SJCRH30 (cell line): ENCODE measurements at places on chromosomes 4 and X. TPM values are rescaled to one million over a fixed set of nuclear protein-coding genes. Genes with fewer than 3 reads are reported as not detected.

Gene TLR1
- 0.53 and 0.61 TPM in 2 replicates for total RNA-seq

- no peak for DNase-seq
Observed at GRCh38 chr4:78542373-78542772, 9.2 kb upstream of the ANXA3 start.

Gene ZNF630
- total RNA-seq: 0.41 and 0.71 TPM in 2 replicates

DNA sequence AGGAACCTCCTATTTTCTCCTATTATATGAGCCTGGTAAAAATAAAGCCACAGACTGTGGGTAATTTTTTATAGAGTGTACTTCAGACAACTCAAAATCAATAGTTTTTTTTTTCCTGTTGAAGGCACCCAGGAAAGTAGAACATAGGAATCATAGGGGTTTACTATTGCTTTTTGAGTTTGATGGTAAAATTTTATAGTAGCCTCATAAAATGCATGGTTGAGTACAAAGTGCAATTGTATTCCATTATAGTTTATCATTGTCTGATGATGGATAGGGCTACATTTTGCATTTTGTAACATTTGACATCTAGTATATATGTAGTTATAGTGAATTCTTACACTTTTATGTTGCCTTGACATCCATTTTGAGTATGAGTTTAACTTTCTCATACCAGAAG lies 455.0 kb downstream of the STIM2 start:
- no peak for DNase-seq

- no peak for DNase-seq
Observed at GRCh38 chr4:185872747-185873380, 60.9 kb upstream of the SORBS2 start.

Gene NUDT11
- total RNA-seq: 33.7 and 35.8 TPM in 2 replicates

Gene GPRASP1
- total RNA-seq: 1.4 and 2.3 TPM in 2 replicates

DNA sequence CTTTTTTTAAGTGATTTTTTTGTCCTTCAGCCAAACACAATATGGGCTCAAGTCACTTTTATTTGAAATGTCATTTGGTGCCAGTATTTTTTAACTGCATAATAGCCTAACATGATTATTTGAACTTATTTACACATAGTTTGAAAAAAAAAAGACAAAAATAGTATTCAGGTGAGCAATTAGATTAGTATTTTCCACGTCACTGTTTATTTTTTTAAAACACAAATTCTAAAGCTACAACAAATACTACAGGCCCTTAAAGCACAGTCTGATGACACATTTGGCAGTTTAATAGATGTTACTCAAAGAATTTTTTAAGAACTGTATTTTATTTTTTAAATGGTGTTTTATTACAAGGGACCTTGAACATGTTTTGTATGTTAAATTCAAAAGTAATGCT lies 62.1 kb downstream of the EDNRA start:
- DNase-seq: no peak

Gene PWWP3B
- total RNA-seq: 9.3 and 9.4 TPM in 2 replicates

GRCh38 chr4:15587649-15588048 lies 67.5 kb downstream of the FBXL5 start:
- DNase-seq: no peak

Gene UBE2K
- 50.4 and 57.9 TPM in 2 replicates for total RNA-seq

- DNase-seq: no peak
Observed at GRCh38 chr4:32991663-32992062, 2271.5 kb downstream of the PCDH7 start.

DNA sequence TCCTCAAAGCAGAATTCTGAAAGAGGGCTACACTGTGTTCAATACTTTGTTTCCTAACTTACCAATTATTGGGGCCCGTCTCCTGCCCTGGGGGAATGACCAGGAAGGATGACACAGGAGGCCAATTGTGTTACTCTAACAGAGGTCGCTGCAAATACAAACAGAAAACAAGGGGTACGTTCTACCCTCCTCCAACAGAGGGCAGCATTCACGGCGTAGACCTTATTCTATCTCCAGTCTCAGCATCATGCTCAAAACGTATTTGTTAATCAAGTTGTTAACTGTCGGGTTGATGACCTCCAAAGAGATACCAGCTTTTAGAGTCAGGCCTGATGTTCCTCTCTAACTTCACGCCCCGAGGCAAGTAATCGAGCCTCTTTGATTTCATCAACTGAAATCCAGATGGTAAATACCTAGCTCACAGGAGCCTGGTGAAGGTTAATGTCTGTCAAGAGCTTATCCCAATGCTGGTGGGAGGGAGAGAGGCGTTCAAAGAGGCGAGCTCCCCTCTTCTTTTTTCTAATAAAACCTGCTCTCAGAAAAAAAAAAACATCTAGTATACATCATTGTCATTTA lies 181.0 kb upstream of the KCNIP4 start:
- DNase-seq: peak; percentile 75

DNA sequence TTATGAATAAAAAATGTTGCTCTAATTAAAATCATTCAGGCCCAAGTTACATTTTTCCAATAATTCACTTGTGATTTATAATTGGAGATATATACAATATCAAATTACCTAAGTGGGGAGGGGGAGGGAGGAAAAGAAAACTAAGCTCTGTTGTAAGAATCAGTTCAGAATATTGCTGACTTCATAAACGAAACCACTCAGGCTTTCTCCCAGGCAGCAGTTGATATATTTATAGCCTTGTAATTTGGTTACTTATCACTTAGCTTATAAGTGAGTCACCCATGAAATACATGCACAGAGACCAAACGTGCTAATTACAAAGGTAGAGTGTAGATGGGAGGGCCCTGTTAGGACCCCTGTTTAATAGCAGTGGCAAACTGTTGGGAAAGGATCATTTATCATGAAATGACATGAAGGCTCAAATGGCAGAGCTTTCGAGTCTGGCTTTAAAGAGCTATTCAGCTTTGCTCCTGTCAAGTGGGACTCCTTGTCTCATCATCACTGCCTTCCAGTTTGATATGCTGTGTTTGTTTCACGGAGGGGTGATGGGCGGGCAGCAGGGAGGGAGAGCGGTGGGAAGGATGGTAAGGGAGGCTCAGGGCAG lies 105.6 kb upstream of the PGRMC2 start:
- no peak for DNase-seq

Gene MSANTD1
- 0.04 and 0.08 TPM in 2 replicates for total RNA-seq

- DNase-seq: no peak
Observed at GRCh38 chr4:27398631-27399310, 538.1 kb downstream of the STIM2 start.

DNA sequence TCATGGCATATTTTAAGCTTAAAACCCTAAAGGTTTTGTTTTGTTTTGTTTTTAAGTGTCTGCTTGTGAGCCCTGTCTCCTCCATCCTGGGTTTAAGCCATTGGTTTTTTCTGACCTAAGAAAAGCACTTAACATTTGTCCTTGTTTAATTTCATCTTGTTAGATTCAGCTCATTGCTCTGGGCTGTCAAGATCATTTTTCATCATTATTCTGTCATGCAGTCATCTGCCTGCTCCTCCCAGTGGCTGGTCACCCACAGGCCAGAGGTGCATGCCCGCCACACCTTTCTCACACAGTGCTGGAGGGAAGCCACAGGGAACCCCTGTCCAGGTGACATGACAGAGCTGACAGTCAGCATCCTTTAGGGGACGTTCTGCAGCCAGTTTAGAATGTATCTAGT lies 11.7 kb upstream of the REELD1 start:
- no peak for DNase-seq

DNA sequence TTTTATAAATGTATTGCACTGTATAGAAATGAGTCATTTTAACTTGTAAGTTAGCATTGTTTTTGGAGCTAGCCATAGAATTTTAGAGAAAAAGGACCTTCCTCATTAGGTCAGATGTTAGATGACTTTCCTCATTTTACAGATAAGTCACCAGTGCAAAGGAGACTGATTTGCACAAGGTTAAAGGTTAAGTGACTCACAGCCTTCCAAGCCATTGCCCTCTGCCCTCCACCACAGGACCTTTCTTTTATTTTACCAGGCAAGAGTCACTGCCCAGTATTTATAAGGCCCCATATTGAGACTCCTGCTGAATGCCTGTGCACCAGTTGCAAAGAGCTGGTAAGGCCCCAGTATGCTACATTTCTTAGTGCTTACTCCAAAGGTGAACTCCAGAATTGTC lies 4.2 kb upstream of the ABCG2 start:
- DNase-seq: no peak

Gene SPIN2A
- total RNA-seq: 0.25 and 0.42 TPM in 2 replicates

GRCh38 chr4:386708-387105 lies 49.1 kb downstream of the ZNF141 start:
- DNase-seq: no peak

DNA sequence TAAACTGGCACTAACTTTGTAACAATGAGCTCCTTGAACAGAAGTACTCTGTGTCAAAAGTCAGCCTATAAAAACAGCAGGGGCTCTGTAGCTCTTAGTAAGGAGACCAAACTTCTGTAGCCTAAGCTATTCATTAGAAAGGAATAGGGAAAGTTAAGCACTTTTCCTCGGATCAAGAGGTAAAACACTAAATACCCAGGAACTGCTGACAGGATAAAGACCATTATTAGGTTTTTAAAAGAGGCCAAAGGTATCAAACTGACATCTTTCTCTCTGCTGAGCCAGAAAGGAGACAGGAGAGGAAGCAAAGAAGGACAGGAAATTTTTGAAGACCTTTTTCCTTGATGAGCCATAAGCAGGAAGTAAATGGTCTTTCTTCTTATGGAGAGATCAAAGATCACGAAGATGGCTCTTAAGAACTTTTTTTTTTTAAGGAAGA lies 31.9 kb downstream of the ANAPC10 start:
- DNase-seq: peak; percentile 11

Gene SSX1
- total RNA-seq: not detected in 2 replicates

DNA sequence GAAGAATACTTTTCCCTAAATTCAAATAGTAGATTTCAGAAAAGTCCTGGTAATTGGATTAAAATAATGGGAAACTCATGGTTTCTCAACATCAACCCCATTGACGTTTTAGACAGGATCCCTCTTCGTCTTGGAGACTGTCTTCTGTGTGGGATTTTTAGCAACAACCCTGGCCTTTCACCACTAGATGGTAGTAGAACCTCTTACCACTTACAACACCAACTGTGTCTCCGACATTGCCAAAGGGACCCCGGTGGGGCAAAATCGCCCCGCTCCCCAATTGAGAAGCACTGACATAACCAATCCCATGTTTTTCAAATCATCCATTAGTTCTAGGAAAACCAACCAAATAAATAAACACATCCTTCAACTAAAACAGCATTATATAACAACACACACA lies 16.9 kb upstream of the ANOS1 start:
- peak; percentile 55 for DNase-seq

GRCh38 chr4:96025011-96025410 lies 185.1 kb downstream of the PDHA2 start:
- no peak for DNase-seq

Gene FAM47A
- not detected in 2 replicates for total RNA-seq

DNA sequence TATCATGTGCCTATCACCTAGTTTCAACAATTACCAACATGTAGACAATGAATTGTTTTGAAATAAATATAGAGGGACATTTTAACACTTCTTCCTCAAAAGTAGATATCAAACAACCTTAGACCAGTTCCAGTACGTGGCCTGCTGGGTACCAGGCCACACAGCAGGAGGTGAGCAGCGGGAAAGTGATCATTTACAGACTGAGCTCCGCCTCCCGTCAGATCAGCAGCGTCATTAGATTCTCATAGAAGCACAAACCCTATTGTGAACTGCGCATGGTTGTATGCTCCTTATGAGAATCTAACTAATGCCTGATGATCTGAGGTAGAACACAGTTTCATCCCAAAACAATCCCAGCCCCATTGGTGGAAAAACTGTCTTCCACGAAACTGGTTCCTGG lies 6.5 kb downstream of the BBS7 start:
- DNase-seq: no peak

Gene STATH
- total RNA-seq: 6.3 and 6.8 TPM in 2 replicates

Gene ABLIM2
- total RNA-seq: 0.12 and 0.20 TPM in 2 replicates

Gene ZBTB49
- total RNA-seq: 5.8 and 5.9 TPM in 2 replicates

- no peak for DNase-seq
Observed at GRCh38 chr4:163042306-163042705, 124.4 kb downstream of the NAF1 start.

Gene COL4A6
- 0.15 and 0.18 TPM in 2 replicates for total RNA-seq

Gene FRG2
- 0.53 and 0.66 TPM in 2 replicates for total RNA-seq

DNA sequence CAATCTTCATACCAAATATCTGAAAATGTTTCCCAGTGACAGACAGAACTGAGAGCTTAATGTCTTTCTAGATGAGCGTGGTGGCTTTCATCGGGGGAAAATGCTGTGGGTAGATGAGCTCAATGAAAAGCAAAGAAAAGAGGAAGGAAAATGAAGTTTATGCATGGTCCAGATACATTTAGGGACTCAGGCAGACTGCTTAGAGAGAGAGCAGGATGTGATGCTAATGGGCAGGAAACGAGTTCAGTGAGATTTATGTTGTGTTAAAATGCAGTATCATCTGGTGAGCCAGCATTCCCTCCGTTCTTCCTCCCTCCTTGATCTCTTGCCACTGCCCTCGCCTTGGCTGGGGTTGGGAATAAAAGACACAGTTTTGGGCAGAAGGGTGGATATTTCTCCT lies 229.2 kb downstream of the GBA3 start:
- DNase-seq: no peak

Gene RAB33A
- total RNA-seq: 0.34 TPM in 1 of 2 replicates, not detected in the other

DNA sequence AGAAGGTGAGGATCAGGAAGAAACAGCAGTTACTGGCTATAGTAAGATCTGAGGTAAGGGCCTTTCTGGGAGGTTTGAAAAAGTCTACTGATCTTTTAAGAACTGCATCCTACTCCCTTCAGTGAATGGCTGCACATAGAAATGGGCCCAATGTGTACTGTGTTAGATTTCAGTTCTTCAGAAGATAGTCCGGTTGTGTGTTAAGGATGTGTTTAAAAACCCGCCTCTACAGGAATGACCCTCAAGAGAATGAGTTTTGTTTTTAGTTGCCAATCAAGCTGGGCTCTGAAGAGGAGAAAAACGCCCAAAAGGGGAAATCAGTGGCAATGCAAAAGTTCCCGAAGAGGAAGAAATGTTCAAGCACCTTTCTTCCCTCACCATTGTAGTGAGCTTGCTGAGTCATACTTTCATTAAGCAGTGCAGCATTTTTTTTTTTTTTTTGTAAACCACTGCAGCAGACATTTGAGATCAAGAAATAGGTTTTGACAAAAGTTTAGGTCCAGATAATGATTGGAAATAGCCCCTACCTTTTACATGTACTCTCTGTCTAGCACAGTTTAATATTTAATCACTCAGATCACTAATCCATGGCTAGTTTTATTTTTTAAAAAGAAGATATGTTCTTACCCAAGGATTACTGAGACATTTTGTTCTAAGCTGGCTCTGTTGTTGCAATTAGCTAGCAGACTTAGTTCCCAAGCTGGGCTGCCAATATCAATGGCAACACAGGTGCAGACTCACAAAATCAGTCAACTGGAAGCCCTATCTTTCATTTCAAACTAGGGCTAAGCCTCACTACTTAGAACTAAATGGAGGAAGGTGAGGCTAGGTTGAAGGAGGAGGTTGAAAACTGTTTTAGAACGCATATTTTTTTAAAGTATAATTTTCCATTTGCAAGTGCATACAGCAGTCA lies 7.0 kb upstream of the TRPC5OS start:
- no peak for DNase-seq

DNA sequence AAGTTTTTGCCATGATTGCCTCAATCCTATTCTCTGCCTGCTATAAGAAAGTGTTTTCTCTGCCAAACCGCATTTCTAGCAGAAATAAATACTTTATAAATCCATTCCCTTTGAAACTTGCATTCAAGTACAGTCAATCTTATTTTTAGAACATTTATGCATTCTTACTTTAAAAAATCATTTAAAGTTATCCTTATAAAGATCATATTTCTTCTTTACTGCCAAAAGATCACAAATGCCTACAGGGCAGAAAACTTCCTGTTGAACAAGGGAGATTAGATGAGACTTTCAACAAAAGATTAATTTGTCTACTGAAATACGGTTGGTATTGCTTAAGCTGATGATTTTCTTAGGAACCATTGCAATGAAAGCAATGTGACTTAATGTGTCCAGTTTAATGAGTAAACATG lies 207.2 kb upstream of the SLIT2 start:
- peak; percentile 8 for DNase-seq

GRCh38 chrX:108072746-108073145 lies 18.6 kb downstream of the PSMD10 start:
- no peak for DNase-seq
